ENCODE measurements at places on chromosomes 4 and X. TPM values are rescaled to one million over a fixed set of nuclear protein-coding genes. Genes with fewer than 3 reads are reported as not detected.

RAB39B gene
- 0.04 TPM for polyA plus RNA-seq

PHEX gene
- polyA plus RNA-seq, result 0.22 TPM

PLP1 gene
- 0.01 TPM for polyA plus RNA-seq

TRMT2B gene
- 4.5 TPM for polyA plus RNA-seq

MAGEB17 gene
- not detected for polyA plus RNA-seq

CCNB3 gene
- 0.10 TPM for polyA plus RNA-seq

CHST7 gene
- polyA plus RNA-seq, result 1.7 TPM

PDZD4 gene
- polyA plus RNA-seq, result 0.03 TPM

HDX gene
- 1.1 TPM for polyA plus RNA-seq

VSIG1 gene
- polyA plus RNA-seq, result 0.97 TPM

PHKA2 gene
- 13.3 TPM for polyA plus RNA-seq

EREG gene
- polyA plus RNA-seq, result 6.2 TPM

SLC30A9 gene
- 16.8 TPM for polyA plus RNA-seq

TENM3 gene
- 2.4 TPM for polyA plus RNA-seq

CSAG1 gene
- not detected for polyA plus RNA-seq

MAGEB2 gene
- polyA plus RNA-seq, result not detected

BANK1 gene
- 0.11 TPM for polyA plus RNA-seq

MAGEA1 gene
- not detected for polyA plus RNA-seq

PARM1 gene
- 0.02 TPM for polyA plus RNA-seq

SYP gene
- polyA plus RNA-seq, result 0.20 TPM

SPANXD gene
- not detected for polyA plus RNA-seq
